Progenitor cell of endocrine pancreas (in vitro differentiated cells): ENCODE measurements at places on chromosomes 12 and 14. TPM values are rescaled to one million over a fixed set of nuclear protein-coding genes. Genes with fewer than 3 reads are reported as not detected.
A peak's percentile ranks its signal among the peaks of the same experiment; 100 is the strongest.

DNA sequence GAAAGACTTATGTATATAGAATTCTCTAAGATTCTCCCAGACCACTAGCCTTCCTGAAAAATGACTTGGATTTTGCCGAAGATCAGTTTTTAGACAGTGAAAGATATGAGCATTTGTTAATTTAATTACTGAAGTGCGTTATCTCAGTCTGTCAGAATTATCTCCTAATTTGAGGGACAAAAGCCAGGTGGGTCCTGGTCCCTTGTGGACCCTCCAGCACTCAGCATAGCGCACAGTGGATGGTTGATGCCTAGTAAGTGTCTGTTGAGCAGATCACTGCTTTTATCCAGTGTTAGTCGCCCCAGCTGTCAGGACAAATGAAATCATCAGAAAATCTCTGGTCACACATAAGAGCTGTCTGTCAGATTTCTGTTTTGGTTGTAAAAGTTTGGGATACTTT, 80.4 kb downstream of the EML1 start:
- no peak for DNase-seq

- no peak for DNase-seq
Observed at GRCh38 chr14:54348923-54349620, 47.7 kb upstream of the CDKN3 start.

- no peak for DNase-seq
Observed at GRCh38 chr14:65237941-65238340, 135.6 kb upstream of the MAX start.

DNA sequence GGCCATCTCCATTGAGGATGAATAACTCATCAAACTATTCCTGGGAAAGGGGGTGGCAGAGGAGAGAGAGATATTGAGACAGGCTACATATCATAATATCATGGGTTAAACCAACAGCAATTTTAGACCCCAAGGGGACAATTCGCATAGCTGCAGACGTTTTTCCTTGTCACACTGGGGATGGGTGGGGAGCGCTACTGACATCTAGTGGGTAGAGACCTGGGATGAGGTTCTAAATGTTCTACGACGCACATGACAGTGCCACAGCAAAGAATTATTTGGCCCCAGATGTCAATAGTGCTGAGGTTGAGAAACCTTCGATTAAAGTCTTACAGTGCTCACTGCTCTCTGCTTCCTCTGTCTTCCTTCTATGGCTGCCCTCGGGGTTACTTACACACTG, 425.6 kb downstream of the NRXN3 start:
- no peak for DNase-seq

DNA sequence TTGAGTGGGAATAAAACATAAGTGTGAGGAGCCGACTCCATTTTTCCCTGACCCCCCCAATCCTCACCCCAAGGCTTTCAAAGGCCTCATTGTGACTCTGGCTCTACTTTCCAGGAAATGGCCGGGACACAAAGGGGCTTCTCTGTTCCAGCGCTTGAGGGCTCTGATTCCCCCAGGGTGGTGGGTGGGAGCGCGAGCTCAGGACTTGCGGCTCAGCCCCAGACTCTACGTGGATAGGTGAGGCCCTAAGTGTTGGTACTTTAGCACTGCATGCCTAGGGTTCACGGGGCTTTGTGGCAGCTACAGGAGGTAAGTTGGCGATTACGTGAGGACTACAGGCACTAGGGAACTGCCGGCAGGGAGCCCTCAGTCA, 553 bp downstream of the CNPY2 start:
- no peak for DNase-seq

DNA sequence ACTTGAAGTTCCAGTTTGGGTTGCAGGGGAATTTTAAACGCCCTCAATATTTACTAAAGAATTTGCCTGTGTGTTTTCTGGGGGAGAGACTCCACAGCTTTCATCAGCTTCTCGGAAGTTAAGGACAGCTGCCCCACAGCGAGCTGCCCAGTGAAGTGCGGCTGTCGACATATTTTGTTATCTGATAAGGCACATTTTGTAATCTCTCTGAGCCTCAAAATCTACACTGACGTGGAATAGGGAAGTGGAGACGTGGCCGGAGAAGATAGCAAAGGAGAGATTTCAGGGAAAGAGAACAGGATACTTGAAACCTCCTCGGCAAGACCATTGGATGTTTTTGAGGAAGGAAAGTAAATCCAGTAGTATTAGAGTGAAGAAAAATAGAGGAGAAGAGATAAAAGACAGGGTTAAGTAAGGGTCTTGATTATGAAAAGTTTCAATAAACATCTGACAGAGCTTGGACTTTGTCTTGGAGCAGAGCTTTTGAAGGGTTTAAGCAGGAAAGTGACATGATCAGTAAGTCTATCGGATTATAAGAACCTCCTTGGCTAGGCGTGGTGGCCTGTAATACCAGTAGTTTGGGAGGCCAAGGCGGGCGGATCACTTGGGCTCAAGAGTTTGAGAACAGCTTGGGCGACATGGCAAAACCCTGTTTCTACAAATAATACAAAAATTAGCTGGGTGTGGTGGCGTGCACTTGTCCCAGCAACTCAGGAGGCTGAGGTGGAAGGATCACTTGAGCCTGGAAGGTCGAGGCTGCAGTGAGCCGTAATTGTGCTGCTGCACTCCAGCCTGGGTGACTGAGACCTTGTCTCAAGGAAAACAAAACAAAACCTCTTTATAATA, 1.1 kb downstream of the POLR3B start:
- no peak for DNase-seq

DNA sequence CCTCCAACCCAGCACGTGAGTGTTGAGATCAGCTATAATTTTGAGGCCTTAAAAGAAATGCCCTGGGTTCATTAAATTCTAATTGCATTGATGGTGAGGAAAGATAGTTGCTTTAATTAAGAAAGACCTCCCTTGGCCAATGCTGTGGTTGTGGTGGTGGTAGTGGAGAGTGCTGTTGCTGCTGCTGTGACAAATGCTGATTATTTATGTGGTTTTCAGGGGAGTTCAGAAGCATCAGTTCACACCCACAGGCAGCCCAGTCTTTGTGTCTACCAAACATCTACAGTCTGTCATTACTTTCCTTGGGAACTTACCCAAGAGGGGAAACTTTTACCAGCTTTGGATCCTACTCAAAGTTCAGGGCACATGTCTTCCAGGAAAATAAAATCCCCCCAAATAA, 178.4 kb upstream of the PARP11 start:
- no peak for DNase-seq

DNA sequence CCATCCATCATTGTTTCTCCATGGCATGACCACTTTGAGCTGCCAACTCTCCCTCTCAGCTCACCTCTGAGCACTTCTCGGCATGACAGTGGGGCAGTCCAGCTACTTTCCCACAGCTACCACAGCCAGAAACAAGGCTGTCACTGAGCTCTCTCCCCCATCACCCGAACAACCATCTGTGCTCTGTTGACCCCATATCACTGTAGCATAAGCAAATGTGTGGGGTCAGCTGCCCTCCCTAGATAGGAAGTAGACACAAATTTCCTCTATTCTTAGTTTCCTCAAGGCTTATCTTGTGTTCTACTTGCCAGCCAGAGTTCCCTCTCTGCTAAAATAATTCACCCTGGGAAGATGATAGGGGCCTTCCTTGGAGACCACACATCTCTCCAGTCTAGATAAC, 82.6 kb upstream of the FUT8 start:
- DNase-seq = no peak

TSPAN19 gene
- not detected in 2 replicates for total RNA-seq

CARMIL3 gene
- 4.3 and 4.9 TPM in 2 replicates for total RNA-seq

CYP27B1 gene
- 2.0 and 2.5 TPM in 2 replicates for total RNA-seq

- no peak for DNase-seq
Observed at GRCh38 chr14:40004871-40005500, 572.8 kb upstream of the FBXO33 start.

DNA sequence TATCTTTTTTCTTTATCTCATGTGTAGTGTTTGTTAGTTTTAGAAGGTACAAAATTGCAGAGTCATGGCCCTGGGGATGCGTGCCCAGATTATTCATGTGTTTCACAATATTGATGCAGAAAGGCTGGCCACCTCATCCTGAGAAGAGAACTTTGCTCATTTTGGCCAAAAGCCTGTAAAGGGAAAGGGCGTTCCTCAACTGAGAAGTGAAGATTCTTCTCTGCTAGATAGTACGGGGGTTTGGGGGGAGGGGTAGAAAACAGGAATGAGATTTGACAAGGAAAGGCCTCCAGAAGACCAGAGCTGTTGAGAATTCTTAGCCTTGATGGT, 1.7 kb downstream of the MGST1 start:
- no peak for DNase-seq

GRCh38 chr12:122385171-122386016, 37.1 kb downstream of the CLIP1 start:
- DNase-seq = no peak

AKAP6 gene
- total RNA-seq = 2.9 and 3.4 TPM in 2 replicates

DNA sequence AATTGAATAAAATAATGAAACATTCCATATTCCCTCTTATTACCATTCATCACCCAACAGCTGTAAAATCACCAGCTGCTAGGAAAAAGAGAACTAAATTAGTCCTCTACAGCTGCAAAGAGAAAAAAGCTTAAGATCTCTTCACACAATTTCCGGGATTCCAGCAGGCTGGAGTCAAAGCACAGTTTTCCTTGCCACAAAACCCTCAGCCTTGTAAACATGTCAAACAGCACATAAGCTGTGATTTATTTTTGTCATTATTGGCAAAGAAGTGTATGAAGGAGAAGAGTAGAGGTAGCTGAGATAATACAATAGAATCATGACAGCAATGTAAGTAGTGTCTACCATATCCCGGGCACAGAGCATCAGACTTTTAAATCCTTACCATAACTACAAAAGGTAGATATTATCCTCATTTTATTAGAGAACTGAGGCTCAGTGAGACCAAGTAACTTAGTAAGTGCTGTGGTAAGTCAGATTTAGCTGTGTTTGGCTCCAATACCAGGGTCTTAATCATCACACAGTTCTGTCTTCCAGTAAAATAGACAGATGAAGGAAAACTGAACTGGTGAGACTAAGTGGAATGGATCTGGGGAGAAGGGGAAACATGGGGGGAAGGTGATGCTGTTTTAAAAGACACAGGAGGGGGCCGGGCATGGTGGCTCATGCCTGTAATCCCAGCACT, 57.3 kb downstream of the NTN4 start:
- no peak for DNase-seq

DNA sequence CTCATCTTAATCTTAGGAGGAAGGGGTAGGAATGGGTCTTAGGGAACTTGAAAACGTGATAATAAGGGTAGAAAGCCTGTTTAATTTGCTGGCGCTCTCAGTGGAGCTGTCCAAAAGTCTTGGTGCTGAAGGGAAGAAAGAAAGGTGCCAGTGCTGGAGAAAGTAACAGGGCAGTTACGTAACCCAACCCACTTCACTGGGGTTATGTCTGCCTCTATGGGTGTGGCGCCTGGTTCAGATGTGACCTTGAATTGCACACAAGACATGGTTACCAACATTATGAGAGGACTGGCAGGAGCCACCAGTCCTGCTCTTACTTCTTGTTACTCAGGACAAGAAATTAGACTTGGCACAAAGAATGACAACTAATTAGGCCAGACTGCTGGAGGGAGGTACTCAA, 18.6 kb upstream of the GPATCH2L start:
- peak; percentile 39 for DNase-seq

ITGB7 gene
- 0.29 and 0.93 TPM in 2 replicates for total RNA-seq

GRCh38 chr14:58825606-58826005, 187.8 kb downstream of the DACT1 start:
- DNase-seq = no peak

CLEC4C gene
- not detected in 2 replicates for total RNA-seq

DNA sequence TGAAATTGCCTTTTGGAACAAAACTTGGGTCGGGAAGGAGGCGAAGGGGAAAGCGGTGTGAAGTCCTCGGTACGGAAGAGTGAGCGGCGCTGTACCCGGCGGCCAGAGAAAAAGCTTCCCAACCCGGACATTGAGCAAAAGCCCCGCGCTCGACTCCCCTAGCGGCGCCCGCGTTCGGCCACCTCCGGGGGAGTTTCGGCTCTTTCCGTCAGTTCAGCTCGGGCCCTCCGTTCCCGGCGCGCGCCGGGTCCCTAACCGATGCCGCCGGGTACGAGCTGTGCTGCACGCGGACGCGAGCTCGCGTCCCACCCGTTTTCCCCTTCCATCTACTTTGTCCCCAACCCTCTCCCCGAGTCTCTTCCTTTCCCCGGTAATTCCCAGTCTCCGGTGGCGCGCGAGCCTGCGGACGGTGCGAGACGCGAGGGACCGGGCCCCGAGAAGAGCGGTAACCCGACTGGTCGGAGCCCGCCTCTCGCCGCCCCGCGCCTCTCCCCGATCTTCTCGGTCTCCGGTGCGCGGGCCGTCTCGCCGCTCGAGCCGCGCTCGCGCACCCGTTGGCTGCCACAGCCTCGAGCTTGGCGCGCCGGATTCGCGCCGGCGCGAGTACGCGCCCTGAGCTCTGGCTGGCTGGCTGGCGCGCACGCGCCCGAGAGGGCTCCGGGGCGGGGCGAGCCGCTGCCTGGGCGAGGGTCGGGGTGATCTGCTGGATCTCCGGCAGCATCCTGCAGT, 446 bp upstream of the SPATS2 start:
- DNase-seq = peak; percentile 98

DNA sequence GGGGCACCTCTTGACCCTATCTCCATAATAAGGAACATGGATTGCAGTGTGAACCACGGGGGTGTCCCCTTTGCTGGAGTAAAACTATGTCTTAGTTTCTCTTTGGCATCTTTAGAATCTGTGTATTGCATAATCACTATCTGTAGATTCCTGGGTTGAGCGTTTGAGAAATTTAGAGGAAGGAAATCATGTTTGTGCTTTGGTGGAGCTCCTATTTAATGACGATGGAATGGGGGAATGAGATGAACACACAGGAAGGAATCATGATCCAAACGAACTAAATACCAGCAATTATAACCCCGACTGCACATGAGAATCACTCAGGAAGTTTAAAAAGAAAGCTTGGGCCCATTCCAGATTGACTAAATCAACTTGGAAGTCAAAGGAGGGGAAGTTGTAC, 1.3 kb upstream of the MYG1 start:
- no peak for DNase-seq

DNA sequence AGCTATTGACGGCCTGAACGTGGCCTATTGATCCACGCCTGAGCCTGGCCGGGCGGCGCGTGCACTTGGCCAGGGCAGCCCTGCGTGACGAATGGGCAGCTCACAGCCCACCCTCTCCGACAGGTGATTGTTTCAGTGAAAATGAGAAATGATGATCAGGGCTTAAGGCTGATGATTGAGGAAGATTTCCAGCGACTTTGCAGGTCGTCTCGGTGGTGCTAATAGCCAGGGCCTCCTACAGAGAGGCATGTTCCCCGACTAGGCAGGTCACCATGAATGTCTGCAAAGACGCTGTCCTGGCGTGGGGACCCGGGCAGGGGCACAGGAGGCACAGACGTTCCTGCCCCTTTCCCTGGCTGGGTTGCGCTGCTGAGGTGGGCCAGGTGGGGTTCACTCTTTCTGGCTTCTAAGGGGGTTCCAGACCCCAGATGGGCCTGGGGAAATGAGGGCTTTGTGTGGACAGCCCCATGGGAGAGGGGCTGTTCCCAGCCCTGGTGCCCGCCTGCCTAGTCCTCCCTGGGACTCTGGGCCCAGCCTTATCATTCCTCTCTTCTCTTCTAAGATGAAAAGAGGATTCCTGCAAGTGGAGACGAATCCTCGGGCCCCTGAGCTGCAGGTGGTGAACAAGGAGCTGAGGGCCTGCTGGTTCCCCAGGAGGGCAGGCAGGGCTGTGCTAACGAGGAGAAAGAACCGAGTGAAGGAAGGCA, 157.4 kb downstream of the KIF26A start:
- no peak for DNase-seq

GRCh38 chr12:27345376-27345775, 12.7 kb downstream of the BMAL2 start:
- DNase-seq = no peak

LTBR gene
- total RNA-seq = 17.8 and 18.3 TPM in 2 replicates
